ENCODE measurements at places on chromosomes 5 and 9.

GRCh38 chr5:124315741-124316415, 430.6 kb downstream of the ZNF608 start:
- no peak for DNase-seq

DNA sequence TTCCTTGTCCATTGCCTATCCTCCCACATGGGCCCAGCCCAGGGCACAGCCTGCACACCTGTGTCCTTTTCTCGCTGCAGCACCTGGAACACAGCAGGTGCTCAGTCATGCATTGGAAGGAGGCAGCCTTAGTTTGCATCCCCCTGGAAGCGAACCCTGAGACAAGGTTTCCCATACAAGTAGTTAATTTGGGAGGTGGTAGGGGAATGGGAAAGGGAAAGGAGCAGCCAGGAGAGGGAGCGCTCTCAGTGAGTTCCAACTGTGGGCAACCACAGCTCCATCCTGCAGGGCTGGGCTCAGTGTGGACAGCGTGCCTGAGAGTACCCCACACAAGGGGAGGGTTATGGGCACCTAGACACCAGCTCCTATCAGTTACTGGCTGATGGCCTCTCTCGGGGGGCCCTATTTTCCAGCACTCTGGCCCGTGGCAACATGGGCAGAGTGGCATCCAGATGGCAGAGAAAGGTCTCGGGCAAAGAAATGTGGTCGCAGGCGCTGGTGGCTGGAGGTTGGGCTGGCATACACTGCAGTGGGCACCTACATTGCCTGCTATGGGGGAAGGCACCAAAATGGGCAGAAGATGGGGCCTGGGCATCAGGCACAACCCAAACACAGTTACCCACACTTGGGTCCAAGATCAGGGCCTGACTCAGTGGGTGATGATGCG, 50.1 kb downstream of the TSPAN17 start:
- no peak for DNase-seq

- no peak for DNase-seq
Observed at GRCh38 chr5:95761771-95762651, 30.9 kb downstream of the RHOBTB3 start.

DNA sequence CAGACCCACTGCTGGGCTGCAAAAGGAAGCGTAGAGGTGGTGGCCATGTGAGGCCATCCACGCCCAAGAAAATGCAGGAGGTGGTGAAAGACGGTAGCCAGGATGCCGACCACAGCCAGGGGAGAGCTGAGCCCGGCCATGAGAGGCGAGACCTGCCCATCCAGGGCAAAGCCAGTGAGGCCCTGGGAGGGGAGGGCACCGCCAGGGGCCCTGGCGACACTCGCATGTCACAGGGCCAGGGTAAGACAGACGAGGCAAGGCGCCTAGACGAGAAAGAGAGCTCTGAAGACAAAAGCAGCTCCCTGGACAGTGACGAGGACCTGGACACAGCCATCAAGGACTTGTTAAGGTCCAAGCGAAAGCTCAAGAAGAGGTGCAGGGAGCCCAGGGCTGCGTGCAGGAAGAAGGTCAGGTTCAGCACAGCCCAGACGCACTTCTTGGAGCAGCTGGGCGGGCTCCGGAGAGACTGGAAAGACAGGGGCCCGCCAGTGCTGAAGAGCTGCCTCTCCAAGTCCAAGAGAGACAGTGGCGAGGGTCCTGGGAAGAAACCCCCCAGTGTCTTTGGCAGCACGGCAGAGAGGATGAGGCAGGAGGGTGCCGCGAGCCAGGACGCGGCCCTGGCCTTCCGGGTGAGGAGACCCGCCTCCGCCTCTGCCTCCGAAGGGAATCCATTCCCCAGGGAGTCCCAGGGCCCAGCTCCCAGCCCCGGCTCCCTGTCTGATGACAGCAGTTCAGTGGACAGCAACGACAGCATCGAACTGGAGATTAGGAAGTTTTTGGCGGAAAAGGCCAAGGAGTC, 6.9 kb downstream of the PPP1R26 start:
- DNase-seq = no peak

DNA sequence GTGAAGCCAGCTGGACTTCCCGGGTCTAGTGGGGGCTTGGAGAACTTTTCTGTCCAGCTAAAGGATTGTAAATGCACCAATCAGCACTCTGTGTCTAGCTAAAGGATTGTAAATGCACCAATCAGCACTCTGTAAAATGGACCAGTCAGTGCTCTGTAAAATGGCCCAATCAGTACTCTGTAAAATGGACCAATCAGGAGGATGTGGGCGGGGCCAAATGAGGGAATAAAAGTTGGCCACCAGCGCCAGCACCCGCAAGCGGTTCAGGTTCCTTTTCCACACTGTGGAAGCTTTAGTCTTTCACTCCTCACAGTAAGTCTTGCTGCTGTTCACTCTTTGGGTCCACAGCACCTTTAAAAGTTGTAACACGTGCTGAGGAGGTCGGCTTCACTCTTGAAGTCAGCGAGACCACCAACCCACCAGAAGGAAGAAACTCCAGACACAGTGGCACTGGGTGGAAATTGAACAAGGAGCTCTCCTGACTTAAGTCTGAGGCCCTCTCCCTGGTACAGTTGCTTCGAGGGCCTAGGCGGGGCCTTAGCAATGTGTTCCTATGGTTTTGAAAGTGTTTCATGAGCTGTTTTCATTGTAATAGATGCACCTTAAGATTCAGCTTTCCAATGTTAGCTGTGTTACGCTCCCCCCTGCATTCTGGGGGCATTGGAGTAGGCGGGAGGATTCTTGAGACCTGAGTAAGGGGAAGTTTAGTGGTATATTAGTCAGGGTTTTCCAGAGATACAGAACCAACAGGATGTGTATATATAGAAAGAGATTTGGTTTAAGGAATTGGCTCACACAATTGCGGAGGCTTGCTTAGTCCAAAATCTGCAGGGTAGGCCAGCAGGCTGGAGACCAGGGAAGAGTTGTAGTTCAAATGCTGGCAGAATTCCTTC, 21.5 kb upstream of the MYO10 start:
- DNase-seq = no peak

GRCh38 chr9:81022177-81022576, 667.2 kb downstream of the TLE1 start:
- DNase-seq = no peak

- no peak for DNase-seq
Observed at GRCh38 chr9:14273696-14274121, 40.2 kb downstream of the NFIB start.

DNA sequence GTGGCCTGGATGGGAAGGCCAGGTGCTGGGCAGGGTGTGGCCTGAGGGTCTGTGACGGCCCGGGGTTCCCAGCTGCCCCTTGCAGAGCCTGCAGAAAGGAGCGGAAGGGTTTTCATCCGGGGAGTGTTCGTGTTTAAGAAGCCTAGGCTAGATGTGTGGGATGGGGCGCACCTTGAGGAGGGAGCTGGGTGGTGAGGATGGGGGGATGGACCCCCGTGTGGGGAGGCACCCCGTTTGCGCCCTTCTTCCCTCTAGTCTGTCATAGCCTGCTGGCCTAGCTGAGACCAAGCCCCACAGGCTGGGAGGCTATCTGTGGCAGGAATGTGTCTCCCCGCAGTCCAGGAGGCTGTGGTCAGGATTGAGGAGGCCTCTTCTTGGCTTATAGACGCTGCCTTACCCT, 11.9 kb downstream of the RNU6ATAC start:
- no peak for DNase-seq

GRCh38 chr9:4792054-4792571, 631 bp upstream of the RCL1 start:
- no peak for DNase-seq

GRCh38 chr9:86891091-86891490, 56.2 kb downstream of the GAS1 start:
- no peak for DNase-seq

DNA sequence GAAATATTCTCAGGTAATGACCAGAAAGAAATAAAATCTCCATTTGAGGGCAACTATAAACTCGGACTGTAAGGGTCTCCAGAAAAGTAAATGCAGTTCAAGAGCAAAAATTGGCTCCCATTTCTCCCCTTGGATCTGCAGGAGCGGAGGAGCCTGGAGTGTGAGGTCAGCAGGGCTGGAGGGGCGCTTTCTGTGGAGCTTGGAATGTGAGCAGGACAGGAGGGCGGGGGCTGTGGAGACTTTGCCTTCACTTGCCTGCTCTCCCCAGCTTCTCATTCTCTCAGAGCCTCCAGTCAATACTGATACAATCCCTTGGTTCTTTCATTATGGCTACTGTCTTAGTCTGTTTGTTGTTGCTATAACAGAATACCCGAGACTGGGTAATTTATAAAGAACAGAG, 162.8 kb upstream of the ANKH start:
- no peak for DNase-seq

GRCh38 chr9:93681269-93682154, 105.1 kb downstream of the PHF2 start:
- no peak for DNase-seq

DNA sequence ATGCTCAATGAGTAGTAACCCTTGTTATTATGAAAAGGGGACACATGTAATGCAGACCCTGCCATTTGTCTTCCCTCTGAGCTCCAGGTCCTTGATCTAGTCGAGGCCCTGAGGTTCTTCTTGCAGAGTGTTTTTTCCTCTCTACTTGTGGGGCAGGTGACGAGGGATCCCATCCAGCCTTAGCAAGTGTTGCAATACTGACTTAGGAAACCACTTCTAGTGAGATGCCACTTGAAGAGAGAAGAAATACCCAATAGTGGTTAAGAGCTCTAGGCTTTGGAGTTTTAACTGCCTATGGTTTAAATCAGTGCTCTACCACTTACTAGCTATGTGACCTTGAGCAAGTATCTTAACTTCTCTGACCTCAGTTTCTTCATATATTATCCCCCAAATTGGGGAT, 10.2 kb downstream of the PPARGC1B start:
- no peak for DNase-seq

DNA sequence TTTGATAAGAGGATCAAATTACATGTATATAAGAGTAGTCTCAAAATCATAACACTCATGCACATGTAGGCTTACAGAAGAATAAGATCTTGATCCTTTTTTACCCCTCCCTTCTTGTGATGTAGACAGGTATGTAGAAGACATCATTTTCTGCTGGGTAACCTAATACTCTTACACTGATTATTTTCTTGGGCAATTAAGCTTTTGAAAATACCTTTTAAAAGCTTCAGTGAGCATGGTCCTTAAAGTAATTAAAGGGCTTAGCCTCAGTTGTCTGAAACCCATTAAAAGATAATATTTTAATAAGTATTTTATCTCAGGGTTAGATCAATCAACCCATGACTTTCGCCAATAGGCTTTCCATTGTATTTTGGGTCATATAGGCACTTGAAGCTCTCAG, 50.6 kb downstream of the ALDH1A1 start:
- DNase-seq = no peak

Measured in CD4-positive, alpha-beta T cell treated with Interleukin-15 for 4 hours (primary cell).